ENCODE measurements at places on chromosomes 7 and 10. TPM values are rescaled to one million over a fixed set of nuclear protein-coding genes. Genes with fewer than 3 reads are reported as not detected.

GRCh38 chr7:70571961-70572360 is 560.0 kb upstream of the GALNT17 start:
- no peak for DNase-seq
- H3K4me3 ChIP-seq = no peak overlapping the region
- peaks cover 25% of the 10 kb centered on the region for H3K4me1 ChIP-seq

- H3K4me3 ChIP-seq = no peak overlapping the region
- H3K4me1 ChIP-seq = peaks cover 71% of the 10 kb centered on the region
- H3K27ac ChIP-seq = no peak overlapping the region
- peaks cover 6% of the 10 kb centered on the region for H3K36me3 ChIP-seq
- DNase-seq = no peak
- H3K27me3 ChIP-seq = no peaks in the 10 kb centered on the region
Observed at GRCh38 chr10:132630666-132631337, 93.2 kb downstream of the INPP5A start.

DNA sequence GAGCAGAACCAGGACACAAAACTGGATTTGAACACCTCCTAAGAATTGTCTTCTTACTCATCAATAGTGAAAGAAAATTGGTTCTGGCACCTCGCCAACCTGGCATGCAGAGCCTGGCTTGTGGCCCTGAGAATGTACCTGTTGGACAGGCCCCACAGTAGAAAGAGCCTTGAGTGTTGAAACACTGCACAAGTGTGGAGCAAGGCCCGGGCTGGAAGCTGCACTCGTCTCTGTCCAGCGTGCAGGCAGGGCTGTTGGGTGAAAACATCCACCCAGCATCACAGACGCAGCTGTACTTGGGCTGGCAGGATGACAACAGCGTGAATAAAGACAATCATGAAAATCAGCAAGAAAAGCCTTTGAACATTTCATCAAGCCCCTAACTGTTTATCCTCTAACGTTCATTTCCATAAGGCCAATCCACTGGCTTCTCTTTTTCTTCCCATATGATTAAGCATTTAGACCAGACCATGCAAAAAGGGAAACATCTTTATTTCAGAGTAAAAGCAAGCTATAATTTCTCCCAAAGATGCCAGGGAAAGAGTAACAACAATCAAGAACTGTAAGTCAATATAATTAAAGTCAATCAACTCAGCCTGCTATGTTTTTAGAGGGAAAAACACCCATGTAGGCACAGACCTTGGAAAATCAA is 15.6 kb downstream of the CUBN start:
- no peaks in the 10 kb centered on the region for H3K36me3 ChIP-seq
- H3K4me3 ChIP-seq = no peak overlapping the region
- H3K4me1 ChIP-seq = no peaks in the 10 kb centered on the region
- no peaks in the 10 kb centered on the region for H3K27me3 ChIP-seq
- H3K27ac ChIP-seq = peak overlapping the region; percentile 3

- no peak for DNase-seq
- no peak overlapping the region for H3K27ac ChIP-seq
- H3K36me3 ChIP-seq = no peaks in the 10 kb centered on the region
- H3K4me1 ChIP-seq = no peaks in the 10 kb centered on the region
- H3K27me3 ChIP-seq = no peaks in the 10 kb centered on the region
Observed at GRCh38 chr7:39212876-39213275, 235.2 kb downstream of the POU6F2 start.

GRCh38 chr10:118963933-118964332 is 65.6 kb upstream of the NANOS1 start:
- H3K27ac ChIP-seq = no peak overlapping the region
- H3K27me3 ChIP-seq = no peaks in the 10 kb centered on the region
- no peaks in the 10 kb centered on the region for H3K36me3 ChIP-seq
- H3K4me1 ChIP-seq = peaks cover 36% of the 10 kb centered on the region

- DNase-seq = no peak
- peak overlapping the region; percentile 45 for H3K27ac ChIP-seq
- H3K4me3 ChIP-seq = no peak overlapping the region
- no peaks in the 10 kb centered on the region for H3K27me3 ChIP-seq
- no peaks in the 10 kb centered on the region for H3K36me3 ChIP-seq
Observed at GRCh38 chr10:58577437-58577777, 64.7 kb downstream of the BICC1 start.

The CARD11 gene
- total RNA-seq = 0.77 TPM

The TMEM229A gene
- 0.55 TPM for total RNA-seq

All from spinal cord (tissue), 10 donors.